ENCODE measurements at places on chromosomes 2 and 18.

DNA sequence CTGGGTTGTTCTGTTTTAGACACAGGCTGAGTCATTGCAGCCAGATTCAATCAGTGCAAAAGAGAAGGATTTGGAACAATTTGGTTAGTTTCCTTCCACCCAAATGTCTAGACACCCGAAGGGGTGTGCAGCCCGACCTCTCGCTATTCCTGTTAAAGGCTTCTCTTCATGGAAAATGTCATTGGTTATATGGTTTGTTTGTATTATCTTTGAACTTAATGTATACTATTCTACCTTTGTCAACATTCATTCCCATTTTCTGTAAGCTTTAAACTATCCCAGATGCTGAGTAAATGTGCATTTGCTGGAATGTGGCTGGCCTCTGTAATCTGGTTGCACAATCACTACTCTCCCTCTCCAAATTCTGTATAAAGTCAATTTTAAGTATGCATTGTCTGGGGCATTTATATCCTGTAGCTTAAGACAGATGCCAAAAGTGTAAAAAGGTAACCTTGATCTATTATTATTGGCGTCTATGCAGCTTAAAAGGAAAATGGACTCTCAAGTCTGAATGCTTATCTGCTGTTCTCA, 80.4 kb upstream of the RND3 start:
- no peak for DNase-seq

DNA sequence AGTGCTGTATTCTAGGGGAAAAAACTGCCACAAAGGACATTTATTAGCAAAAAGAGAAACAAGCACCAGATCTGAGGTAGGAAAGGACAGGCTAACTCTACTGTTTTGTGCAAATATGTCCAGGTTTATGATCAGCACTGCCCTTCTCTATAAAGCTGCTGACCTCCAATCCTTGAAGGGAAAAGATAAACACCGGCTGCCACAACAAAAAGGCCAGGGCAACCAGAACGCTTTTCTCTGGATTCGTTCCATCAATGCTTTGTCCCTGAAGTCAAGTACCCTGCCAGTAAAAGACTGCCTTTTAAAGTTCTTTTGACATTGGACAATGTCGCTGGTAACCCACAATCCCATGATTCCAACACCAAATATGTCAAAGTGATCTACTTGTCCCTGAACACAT, 21.0 kb downstream of the SMAD2 start:
- DNase-seq, result no peak

- DNase-seq, result no peak
Measured at GRCh38 chr2:72173640-72174321, 26.1 kb upstream of the CYP26B1 start.

DNA sequence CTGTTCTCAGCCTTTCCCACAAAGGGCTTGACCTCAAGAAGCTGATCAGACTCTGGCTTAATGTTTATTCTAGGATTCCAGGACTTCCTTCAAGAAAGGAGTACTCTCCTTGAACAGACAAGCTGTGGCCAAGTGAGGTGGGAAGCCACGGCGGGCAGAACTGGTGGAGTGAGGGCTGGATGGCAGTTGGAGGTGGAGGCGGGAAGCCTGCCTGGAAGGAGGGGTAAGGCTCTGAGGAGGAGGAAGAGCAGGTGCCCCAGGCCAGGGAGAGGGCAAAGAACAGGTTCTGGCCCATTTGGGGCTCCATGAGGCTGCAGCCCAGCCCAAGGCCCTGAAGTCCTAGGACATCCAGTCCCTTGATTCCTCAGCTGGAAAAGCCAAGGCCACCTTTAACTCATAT, 143.9 kb downstream of the CYP26B1 start:
- DNase-seq, result no peak

DNA sequence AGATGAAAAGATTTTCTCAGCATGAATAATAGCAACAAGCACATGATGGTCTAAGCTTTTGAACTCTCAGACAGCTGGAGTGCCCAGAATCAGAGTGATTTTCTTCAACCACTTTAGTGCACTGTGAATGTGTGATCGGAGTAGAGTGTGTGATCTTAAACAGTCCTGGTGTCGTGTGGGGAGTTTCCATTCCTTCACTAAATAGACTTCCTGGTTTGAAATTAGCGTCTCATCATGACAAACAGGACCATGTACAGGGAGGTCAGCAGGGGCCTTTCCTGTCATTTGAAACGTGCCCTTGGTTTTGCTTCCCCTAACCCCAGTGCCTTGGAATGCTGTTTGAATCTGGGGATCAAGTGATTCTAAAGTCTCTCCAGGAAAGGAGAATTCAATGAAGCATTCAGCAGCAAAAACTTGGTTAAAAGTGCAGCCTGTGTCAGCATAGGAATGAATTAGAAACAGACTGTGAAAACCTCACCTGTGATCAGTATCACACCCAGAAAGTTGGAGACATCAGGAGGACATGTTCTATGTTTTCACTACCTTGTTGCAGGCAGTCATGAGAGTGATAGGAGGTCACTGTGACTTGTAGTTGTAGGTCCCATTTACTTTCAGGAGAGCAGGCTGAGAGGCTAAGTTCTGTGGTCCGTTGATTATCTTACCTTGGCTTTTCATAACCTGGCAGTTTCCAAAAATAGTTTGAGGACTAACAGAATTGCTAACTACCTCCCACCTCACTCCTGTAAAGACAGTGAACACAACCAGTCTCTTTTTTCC, 400.3 kb downstream of the MTX2 start:
- DNase-seq, result no peak

GRCh38 chr2:206190689-206191088, 31.0 kb downstream of the EEF1B2 start:
- no peak for DNase-seq

DNA sequence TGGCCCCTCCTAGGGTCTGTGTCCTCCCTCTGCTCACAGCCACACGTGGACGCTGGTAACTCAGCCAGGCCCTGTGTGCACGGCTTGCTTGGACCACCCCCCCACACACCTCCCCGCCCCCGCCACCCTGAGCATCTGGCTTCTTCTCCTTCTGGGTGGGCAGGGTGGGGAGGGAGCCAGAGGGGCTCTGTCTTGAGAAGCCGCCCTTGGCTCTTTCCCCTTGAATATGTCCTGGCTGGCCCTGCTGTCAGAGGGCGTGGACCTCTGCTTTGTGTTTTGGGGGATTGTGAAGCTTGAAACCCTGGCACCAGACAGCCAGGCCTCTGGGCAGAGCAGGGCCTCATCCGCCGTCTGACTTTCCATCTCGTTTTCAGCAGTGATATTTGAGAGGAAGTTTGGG, 72.1 kb downstream of the GLI2 start:
- DNase-seq, result no peak

- DNase-seq, result no peak
Measured at GRCh38 chr18:10792181-10792580, 266.4 kb downstream of the NAPG start.

- DNase-seq, result peak; percentile 40
Measured at GRCh38 chr2:137947728-137948336, 16.4 kb upstream of the HNMT start.

DNA sequence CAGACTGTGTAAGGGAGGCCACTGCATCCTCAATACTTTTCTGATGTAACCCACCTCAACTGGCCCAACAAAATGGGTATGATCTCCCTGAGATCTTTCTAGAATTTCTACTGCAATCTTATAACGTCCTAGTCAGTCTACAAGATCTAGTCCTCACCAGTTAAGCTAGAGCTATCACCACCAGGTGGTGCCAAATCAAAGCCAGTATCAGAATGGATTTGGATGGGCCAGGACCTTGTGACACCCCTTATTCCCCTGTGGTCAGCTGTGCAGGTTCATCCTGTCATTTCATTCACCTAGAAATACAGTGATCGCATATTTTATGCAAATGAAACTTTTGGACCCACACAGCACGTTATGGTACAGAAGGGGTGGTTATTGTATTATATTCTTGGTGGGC, 90.3 kb downstream of the OLA1 start:
- peak; percentile 8 for DNase-seq

- DNase-seq, result no peak
Measured at GRCh38 chr2:10395893-10396292, 52.2 kb downstream of the ODC1 start.

DNA sequence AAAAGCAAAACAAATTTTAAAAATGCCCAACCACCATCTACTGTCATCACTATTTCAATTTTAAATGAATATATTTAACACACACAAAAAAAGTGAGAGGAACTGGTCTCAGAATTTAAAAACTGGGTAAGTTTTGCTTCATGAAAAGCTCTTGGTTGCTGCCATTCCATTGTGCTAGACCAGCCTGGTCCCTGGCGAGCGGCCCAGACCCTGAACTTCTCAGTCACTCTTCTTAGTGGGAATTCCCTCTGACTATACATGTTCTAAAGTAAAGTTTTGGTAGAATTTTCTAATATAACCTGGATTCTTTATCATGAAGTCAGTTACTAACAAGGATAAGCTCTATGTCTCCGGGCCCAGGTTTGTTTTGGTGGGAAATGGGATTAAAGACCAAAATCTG, 34.8 kb upstream of the TMEM177 start:
- DNase-seq, result no peak

DNA sequence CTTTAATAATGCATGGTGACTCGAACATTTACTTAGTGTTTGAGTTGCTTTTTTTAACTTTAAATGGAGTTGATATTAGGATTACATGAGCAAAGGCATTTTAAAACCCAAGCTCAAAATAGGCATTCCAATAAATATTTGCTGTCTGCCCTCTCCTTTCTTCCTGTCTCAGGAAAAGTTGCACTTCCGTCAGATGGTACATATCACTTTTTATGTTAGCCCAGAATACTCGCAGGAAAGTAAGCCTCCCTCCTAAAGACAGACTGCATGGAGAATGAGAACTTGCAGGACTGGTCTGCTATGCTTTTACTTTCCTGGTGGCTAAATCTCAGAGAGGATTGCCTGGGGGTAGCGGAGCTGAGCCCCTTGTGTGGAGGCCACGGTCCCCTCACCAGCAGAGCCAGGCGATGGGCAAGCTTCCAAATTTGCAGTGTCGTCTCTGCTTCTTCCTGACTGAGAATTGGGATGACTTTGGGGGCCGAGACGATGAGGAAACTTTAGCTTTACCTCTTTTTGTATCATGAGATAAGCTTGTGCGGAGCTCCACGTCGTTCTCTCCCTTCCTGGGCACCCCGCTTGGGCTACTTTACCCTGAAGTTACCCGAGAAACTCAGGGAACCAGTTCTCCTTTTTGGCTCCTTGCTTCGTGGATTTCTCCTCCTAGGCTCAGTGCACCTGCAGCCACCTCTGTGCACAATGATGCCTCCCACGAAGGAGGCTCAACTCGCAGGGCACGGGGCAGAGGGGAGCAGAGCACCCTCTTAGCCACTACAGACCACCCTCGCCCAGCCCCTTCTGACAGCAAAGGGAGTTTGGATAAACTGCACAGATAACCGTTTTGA, 223.3 kb downstream of the SH3RF3 start:
- DNase-seq, result no peak

GRCh38 chr2:17628349-17629261, 88.1 kb downstream of the VSNL1 start:
- no peak for DNase-seq

DNA sequence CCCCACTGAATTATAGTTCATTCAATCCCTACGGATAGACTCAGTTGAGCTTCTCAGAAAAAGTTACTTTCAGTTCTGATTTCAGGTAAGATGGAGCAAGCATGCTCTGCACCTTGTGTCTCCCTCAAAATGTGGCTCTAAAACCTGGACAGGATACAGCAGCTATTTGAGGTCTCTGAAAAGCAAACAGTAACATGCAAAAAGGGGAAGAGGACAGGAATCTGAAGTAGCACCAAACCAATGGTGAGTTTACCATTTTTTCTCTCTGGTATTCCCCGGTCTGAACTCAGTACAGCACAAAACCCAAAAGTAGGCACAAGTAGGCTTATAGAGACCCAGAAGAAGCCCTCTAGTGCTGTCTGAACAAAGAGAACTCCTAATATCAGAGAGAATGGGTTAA, 34.1 kb downstream of the LANCL1 start:
- DNase-seq, result no peak

DNA sequence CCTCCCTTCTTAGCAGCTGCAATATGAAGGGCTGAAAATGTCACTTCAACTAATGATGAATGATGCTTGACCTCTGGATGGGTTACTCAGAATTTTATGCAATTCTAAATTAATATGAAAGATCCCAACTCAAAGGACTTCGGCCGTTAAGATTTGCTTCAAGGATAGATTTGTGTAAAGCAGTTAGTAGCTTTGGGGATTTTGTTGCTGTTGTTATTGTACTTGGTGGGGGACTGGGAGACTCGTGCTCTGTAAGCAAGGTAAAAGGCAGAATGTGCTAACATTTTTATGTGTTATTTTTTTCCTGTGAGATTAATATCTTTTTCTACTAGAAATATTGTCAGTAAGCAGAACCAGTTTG, 478.8 kb downstream of the ARHGAP15 start:
- DNase-seq, result no peak

- DNase-seq, result no peak
Measured at GRCh38 chr18:2340335-2340734, 231.0 kb downstream of the METTL4 start.

DNA sequence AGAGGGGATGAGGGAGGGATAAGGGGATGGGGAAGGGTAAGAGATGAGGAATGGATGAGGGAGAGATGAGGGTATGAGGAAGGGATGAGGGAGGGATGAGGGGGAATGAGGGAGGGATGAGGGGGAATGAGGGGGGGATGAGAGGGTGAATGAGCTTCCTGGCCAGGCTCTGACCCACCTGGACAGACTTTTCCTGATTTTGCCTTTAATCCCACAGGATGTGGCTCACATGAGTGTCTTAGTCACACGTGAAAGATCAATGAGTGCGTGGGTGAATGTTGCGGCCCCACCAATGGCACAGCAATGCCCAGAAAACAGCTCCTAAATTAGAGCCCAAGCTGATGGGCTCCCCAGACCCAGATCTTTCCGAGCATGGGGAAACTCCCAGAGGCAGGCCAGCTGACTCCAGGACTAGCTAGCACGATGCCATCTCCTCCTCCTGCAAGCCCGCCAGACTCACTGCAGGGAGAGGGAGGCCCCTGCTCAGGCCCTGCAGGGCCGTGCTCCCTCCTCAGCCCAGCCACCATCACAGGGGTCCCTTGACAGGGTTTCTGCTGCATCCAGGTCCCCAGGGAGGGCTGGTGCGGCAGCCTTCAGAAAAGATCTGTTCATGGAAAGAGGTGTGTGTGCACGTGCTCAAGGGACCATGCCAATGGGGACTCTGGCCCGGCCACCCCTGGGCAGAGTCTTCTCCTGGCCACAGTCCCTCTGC, 41.4 kb downstream of the AQP12A start:
- DNase-seq, result no peak

GRCh38 chr2:69946351-69947324, 14.8 kb downstream of the ASPRV1 start:
- no peak for DNase-seq

GRCh38 chr2:189347540-189347939, 93.7 kb upstream of the WDR75 start:
- DNase-seq, result no peak

- peak; percentile 32 for DNase-seq
Measured at GRCh38 chr2:18378020-18378653, 182.3 kb downstream of the RDH14 start.

DNA sequence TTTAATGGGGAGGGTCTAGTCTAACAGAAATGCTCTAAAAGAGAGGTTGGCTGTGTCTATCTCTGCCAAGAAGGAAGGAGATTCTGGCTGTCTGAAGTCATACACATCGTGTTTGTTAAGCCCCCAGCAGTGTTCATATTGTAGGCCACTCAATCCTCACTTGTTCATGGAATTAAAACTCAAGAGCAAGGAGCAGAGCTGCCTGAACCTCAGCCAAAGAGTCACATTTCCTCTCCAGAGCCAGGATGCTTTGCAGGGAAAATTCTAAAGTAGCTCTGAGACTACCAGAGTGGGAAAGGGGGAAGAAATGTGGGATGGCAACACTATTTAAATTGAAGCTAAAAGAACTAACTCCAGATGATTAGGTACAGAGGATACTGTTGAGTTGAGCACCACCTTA, 190.7 kb upstream of the CXCR4 start:
- DNase-seq, result peak; percentile 28
